ENCODE measurements at places on chromosomes 6 and 20.

- no peak for DNase-seq
These were observed 57.9 kb downstream of the PRND start for GRCh38 chr20:4779616-4780015.

DNA sequence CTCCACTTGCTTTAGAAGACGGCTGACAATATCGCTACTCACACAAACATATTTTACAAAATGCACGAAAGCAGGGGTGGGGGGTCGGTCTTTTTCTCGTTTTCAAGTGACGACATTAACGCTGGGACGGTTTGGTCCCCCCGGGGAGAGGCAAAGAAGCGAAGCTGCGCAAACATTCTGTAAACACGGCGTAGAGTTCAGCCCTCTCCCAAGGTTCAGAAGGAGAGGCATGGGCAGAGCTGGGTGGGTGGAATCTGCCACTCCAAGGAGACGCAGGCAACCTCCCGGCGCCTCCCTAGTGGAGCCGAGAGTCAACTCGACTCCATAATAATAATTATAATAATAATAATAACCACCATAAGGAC lies 2.4 kb downstream of the NKX2-2 start:
- DNase-seq, result no peak

GRCh38 chr6:112289038-112289566 lies 34.7 kb upstream of the LAMA4 start:
- DNase-seq, result peak; percentile 96

DNA sequence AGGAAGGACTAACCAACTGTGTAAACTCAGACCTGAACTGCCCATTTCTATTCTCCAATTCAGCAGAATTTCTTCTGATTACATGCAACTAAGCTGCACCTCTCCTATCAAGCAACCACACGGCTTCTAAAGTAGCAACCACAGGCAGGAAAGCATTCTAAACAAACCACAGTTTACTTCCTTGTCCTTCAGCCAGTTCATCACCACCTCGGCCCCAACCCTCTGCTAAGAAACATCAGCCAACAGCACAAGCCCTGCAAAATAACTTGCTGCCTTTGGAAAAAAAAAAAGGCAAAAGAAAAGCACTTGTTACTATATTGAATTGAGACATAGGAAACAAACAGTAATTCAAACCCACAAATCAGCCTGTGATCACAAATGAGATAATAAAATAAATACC lies 140.3 kb downstream of the NFATC2 start:
- peak; percentile 10 for DNase-seq

GRCh38 chr6:43172104-43173007 lies 1.3 kb downstream of the SRF start:
- peak; percentile 76 for DNase-seq

GRCh38 chr6:166197361-166197760 lies 29.7 kb upstream of the TBXT start:
- no peak for DNase-seq

DNA sequence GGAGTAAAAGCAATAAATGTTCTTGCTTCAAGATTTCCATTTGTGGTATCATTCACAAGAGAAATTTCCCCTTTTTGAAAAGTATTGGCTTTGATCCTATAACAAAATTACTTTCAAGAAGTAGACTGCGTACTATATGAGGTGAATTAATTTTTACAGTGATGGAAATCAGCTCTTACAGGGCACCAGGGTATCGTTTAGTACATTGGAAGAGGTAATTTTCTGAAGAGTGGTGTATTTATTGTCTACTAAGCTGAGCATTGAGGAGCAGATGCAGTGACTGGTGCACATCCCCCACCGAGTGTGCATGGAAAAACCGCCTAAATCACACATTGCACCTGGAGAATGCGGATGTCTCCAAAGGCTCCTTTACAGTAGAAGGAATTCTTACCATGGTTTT lies 209.5 kb downstream of the SAMD5 start:
- DNase-seq, result no peak

- DNase-seq, result no peak
These were observed 11.7 kb upstream of the NT5DC1 start for GRCh38 chr6:116088946-116089345.

- DNase-seq, result peak; percentile 94
These were observed 61.2 kb downstream of the IGF2R start for GRCh38 chr6:160030103-160030502.

DNA sequence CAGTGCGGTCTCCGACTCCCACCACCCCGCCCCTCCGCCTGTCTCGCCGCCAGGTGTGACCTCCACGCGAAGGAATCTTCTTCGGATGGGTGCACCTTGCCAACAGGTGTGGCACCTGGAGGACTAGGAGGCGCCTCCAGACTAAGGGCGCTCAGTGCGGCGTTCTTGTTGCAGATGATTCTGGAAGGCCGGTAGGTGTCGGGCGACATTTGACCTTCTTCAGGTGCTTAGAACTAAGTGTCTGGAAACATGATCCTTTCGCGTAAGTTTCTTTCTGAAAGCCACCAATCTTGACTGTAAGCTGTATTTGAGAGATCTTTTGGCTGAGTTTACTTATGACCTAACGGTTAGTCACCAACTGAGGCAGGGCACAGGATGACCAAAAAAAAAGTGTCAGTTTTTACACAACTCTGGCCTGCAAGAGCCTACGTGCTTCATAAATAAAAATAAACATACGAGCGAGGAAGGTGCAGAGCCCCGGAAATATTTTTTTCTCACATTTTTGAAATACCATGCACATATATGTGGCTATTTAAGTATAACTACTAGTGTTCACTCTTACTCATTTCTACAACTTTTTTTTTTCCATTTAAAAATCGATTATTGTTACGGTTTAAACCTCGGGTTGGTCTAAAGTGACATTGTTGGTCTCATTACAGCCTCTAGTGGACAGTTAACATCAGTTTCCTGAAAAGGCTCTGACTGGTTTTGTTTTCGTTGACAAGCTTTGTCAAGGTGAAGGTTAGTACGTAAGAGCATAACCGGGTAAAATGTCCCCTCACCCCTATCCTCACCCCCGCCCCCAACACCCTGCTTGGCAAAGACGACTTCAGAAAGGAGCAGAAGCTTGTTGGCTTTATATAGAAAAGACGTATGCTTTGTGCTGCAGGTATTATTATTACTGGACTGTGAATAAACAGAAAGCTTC lies 1.6 kb upstream of the ATXN1 start:
- DNase-seq, result peak; percentile 57

DNA sequence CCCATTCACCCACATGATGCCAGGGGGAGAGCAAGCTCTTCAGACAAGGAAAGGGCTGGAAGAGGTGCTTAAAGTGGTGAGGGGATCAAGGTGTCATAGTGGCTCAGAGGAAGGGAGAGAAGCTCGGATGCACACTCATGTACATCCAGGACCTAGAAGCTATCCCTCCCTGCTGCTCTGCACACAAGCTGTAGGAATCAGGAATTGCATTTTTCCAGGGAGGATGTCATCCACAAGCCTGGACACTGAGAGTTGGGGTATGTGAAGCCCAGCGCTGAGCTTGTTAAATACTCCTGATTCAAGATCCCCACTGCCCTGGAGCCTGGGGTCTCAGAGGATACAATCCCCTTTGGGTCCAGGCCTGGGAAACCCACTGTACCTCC lies 85.8 kb upstream of the CCDC167 start:
- DNase-seq, result no peak

GRCh38 chr6:13315896-13316295 lies 12.4 kb downstream of the TBC1D7 start:
- DNase-seq, result no peak
